ENCODE measurements at places on chromosomes 5 and 9.

DNA sequence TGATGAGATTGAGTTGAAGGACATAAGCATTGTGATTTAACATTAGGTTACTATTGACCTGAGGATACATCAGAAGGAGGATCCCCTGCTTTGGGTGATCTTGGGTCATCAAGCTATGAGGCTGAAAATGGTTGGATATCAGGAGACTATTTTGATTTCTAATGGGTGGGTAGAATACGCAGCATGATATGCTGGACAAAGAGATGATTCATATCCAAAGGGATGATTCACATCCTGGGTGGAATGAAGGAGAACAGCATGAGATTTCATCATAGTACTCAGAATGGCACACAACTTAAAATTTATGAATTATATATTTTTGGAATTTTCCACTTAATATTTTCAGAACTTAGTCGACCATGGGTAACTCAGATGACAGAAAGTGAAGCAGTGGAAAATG, 1759.5 kb upstream of the C9orf72 start:
- DNase-seq, result no peak

DNA sequence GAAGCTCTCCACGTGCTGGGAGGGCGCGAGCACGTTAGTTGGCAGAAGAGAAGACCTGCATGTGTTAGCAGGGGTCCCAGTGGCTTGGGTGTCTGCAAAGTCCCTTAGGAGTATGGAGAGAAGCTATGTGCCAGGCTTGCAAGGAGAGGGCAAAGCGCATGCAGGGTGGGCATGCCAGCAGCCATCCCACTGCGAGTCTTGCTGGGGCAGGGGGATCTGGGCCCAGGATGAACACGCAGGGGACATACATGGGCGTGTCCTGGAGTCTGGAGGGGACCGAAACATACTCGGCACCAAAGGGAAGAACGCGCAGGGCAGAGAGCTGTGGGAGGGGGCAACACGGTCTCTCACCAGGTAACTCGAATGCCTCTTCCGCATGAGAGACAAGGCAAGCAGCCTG, 43.6 kb upstream of the IPPK start:
- DNase-seq, result no peak

- no peak for DNase-seq
These were observed 89.3 kb upstream of the ALDH1A1 start for GRCh38 chr9:73042155-73042554.

DNA sequence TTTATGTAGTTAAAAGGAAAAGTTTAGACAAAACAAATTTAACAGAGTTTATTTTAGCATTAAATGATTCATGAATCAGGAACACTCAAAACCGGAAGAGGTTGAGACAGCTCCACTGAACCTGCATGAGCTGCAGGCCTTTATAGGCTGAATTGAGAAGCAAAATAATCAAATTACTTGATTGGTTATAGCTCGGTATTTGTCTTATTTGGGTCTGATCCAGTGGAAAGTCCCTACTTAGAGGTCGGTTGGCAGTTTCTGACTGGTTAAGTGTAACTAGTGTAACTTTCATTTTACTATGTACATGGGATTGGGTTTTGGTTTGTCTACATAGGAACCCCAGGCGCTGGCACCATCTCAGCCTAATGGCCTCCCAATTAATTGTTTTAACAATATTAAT, 74.1 kb upstream of the PIK3R1 start:
- DNase-seq, result no peak

DNA sequence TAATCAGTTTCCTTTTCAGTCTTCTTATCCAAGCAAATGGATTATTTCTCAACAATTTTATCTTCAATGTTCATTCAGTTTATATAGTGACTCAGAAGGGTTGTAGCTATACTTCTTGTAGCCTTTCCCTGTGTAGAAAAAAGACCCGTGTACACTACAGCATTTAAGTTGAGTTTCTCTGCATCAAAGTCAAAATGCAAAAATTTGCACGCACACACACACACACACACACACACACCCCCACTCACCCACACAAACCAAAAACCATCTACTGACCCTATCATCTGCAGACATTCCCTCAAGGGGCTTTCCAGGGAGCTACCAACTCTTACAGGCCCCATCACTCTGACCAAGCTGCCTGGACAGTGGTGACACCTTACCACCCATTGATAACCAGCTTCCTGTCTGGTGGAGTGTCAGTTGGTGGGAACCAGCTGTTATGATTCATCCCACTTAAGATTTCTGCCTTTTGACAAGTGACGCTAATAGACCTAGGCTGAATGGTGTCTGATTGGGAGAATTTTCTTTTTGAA, 12.2 kb upstream of the ELL2 start:
- no peak for DNase-seq

GRCh38 chr9:89042984-89043383, 51.7 kb downstream of the S1PR3 start:
- DNase-seq, result no peak

DNA sequence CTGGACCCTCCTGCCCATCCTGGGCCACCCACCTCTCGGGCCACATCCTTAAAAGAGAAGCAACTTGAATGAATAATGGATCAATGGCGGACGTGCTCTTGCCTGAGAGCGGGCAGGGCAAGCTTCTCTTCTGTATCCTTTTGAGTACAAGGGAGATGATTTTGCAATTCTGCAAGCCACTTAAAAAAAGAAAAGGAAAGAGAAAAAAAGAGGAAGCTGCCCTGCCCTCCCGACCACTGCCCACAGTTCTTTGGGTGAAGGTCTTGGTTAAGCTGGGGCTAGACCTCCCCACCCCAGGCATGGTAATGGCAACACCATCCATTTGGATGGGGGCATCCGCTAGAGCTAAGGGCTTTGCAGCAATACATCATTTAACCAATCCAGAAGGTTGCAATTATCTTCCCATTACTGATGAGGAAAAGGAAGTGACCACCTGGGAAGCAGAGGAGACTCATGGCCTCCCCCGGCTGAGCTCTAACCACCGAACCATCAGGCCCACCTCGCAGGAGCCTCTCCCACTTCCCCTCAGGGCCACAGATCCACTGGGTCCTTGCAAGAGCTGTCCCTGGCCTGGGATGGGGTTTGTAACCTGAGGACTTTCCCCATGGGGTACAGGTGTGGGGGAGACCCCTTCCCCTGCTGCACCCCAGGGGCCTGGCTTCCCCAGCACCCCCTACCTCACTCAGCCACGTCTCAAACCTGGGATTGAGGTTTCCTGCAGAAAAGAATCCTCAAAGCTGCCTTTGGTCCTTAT, 27.8 kb upstream of the LAMC3 start:
- no peak for DNase-seq

DNA sequence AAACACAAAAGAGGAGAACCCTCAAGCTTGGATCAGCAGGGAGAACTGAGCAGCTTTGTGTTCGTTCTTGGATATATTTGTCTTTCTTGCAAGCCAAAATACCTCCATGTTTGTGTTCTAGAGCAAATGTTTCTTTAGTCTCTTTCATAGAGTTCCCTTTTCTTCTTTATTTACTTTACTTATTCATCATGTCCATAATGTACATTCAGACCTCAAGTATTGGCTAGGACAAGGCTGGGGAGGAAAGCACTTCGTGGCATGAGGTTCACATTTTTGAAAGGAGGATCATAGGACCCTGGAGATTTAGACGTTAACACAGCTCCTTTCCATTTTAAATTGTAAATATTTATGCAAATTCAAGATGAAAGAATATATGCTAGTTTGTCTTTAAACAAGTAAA, 590.2 kb upstream of the MEF2C start:
- DNase-seq, result no peak

DNA sequence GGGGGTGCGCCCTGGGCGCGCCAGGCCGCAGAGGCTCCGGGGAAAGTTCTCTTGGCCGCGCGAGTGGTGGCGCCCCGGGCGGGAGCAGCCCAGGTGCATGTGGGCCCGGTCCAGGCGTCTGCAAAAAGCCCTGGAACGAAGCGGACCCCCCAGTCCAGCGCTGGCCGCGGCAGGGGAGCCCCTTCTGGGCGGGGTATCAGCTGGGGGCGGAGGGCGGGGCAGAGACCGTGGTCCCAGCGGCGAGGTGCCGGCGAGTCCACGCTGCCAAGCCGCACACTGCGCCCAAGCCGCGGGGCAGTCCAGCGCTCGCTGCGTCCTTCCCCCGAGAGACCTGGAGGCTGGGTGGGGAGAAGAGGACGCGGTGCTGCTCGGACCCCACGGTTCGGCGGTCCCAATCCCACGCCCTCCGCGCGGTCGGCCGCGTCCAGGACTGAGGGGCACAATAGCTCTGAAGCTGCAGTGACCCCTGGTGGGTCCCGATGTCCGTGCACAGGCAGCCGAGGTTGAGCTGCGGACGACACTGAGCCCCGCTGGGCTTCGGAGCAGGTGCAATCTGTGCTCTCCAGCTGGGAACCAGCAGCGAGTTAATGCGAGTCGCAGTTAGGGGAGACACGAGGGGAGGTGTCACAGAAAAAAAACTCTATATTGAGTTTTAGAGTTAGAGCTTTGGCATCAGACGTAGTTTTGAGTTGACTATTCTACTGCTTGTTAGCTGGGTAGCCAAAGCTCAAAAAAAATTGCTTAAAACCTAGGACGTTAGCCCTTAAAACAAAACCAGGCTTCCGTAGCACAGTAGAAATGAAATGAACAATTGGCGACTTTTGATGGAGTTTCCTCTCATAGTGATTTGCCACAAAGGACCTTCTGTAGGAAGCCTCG, 1.1 kb upstream of the EPB41L4A start:
- DNase-seq, result no peak

- no peak for DNase-seq
These were observed 27.4 kb upstream of the GADD45G start for GRCh38 chr9:89577363-89577762.

GRCh38 chr5:149452665-149453617, 73.8 kb upstream of the IL17B start:
- no peak for DNase-seq

DNA sequence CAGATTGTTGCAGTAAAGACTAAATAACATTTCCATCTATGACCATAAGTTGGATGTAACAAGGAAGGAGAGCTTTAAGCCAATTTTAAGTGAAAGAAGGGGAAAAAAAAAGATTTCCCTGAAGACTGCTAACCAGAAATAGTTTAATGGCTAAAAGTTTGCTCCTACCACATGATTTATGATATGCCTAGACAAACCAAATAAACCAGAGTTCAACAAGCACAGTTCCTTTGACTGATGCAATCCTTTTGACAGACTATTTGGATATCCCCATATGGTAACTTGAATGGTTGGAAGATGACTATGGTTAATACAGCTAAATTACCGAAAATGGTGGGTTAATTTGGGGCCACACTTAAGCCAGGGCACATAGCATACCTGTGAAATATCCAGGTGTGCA, 338.5 kb downstream of the CETN3 start:
- no peak for DNase-seq

GRCh38 chr5:17428176-17428800, 69.7 kb upstream of the TAF11L2 start:
- no peak for DNase-seq

DNA sequence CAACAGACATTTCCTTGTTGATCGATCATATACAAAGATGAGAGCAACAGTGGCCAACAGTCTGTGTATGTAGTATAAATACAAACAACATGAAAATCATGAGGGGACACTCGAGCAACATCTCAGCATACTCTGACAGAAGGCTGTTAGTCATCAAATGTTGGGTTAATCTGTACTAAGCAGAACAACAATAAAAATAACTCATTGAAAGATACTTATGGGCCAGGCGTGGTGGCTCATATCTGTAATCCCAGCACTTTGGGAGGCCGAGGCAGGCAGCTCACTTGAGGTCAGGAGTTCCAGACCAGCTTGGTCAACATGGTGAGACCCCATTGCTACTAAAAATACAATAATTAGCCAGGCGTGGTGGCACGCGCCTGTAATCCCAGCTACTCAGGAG, 67.3 kb downstream of the SCAI start:
- no peak for DNase-seq

DNA sequence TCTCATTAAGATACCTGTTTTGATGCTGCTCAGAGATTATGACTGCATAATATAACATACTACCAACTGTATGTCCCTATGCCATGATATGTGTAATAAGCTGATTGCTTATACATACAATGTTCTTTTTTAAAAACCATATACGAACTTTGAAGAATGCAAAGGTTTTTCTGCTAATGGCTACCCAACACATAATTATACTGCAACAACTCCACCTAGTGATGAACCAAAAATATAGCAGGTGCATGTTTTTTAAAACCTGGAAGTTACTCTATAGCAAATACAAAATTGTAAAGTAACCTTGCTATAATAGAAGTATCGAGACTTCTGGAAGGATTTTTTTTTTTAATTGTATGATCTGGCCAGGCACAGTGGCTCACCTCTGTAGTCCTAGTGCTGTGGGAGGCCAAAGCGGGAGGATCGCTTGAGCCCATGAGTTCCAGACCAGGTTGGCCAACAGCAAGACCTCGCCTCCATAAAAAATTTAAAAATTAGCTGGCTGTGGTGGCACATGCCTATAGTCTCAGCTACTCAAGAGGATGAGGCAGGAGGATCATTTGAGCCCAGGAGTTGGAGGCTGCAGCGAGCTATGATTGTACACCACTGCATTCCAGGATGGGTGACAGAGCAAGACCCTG, 49.1 kb downstream of the HOMER1 start:
- DNase-seq, result no peak

DNA sequence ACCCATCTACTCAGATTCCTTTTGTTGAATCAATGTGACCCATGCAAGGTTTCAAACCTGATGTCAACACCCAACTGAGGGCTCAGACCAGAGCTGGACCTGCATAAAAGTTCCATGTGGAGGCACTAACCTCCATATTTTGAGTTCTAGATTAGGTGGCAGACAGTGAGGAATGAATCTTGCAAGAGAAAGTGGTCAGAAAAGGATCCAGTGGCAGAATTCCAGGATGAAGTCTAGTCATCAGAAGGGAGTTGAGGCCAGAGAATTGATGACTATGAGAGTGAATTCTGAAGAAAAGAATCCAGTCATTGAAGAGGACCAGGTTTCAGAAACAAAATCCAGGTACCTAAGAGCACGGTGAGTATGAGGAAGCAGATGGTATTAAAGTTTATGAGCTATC, 205.1 kb upstream of the RGMB start:
- no peak for DNase-seq

DNA sequence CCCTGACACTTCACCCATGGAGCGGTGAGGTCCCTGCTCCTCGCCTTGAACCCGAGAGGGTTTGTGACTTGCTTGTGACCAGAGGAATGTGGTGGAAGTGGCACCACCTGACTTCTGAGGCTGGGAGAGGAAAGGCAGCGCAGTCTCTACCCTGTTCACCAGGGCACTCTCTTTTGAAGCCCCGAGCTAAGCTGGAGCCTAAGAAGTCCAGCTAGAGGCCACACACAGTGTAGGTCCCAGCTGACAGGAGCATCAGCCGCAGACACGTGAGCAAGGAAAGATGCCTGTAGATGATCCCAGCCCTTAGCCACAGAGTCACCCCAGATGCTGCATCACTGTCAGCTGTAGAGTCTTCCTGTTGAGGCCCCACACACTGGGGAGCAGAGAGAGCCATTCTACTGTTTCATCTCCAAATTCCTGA, 1.7 kb upstream of the ANGPTL2 start:
- DNase-seq, result no peak

- no peak for DNase-seq
These were observed 289.2 kb upstream of the PCSK5 start for GRCh38 chr9:75601280-75601679.

DNA sequence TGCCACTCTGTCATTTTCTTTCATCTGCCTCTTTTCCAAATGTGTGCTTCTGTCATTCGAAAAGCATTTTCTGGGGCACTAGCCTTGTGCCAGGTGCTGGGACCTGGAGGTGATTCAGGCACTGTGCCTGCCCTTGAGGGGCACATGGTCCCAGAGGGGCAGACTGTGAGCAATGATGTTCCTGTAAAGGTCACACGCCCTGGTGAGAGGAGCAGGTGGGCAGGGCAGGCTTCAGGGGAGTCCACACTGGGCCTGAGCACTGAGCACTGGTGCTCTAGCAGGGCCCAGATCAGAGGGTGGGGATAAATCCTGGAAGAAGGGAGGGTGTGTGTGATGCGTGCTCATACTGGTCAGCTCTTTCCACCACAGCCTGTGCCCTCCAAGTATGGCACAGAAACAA, 77.8 kb downstream of the COL15A1 start:
- DNase-seq, result no peak

Measured in stimulated activated CD4-positive, alpha-beta T cell treated with anti-CD3 and anti-CD28 coated beads, Interleukin-1b, Interleukin-23, amount 100 ng/mL, for 1 hour (primary cell).